Type B pancreatic cell (in vitro differentiated cells): ENCODE measurements at places on chromosomes 5 and 9. TPM values are rescaled to one million over a fixed set of nuclear protein-coding genes. Genes with fewer than 3 reads are reported as not detected.

- no peaks in the 10 kb centered on the region for H3K36me3 ChIP-seq
- DNase-seq = no peak
- H3K27me3 ChIP-seq = peaks cover 3% of the 10 kb centered on the region
- H3K27ac ChIP-seq = no peak overlapping the region
- H3K4me1 ChIP-seq = peaks cover 5% of the 10 kb centered on the region
These were observed 9.9 kb upstream of the CSNK1G3 start for GRCh38 chr5:123502120-123502519.

DNA sequence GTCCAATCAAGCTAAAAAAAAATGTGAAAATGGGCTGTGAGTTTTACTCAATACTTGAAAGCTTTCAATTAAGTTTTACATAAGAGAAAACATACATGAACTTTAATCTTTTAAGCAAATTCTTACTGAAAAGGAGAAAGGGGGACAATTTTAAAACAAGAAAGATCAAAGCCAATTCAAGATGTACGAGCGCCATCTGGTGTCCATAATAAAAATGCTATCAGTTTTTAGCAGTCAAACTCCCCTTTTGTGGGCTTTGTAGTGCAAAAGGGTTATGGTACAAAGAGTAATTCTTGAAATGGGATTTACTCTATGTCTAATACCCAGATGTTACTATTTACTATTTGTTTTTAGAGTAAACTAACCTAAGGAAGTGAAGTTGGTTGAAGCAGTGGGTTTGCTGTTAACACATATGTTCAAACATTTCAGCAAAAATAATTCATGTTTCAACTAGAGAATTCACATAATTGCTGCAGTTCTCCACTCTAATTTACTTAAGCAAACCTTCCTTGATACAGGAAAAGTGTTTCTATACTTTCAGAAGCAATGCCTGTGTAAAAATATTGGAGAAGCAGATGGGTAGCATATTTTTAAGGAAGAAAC, 228.2 kb upstream of the TYRP1 start:
- no peak overlapping the region for H3K27ac ChIP-seq
- no peak overlapping the region for H3K4me3 ChIP-seq
- DNase-seq = no peak
- H3K4me1 ChIP-seq = peaks cover 6% of the 10 kb centered on the region
- peaks cover 3% of the 10 kb centered on the region for H3K27me3 ChIP-seq

- H3K27me3 ChIP-seq = peaks cover 12% of the 10 kb centered on the region
- no peaks in the 10 kb centered on the region for H3K36me3 ChIP-seq
- no peak for DNase-seq
- H3K4me1 ChIP-seq = no peaks in the 10 kb centered on the region
- H3K4me3 ChIP-seq = no peak overlapping the region
- no peak overlapping the region for H3K27ac ChIP-seq
These were observed 44.3 kb downstream of the FOXB2 start for GRCh38 chr9:77063645-77064285.

DNA sequence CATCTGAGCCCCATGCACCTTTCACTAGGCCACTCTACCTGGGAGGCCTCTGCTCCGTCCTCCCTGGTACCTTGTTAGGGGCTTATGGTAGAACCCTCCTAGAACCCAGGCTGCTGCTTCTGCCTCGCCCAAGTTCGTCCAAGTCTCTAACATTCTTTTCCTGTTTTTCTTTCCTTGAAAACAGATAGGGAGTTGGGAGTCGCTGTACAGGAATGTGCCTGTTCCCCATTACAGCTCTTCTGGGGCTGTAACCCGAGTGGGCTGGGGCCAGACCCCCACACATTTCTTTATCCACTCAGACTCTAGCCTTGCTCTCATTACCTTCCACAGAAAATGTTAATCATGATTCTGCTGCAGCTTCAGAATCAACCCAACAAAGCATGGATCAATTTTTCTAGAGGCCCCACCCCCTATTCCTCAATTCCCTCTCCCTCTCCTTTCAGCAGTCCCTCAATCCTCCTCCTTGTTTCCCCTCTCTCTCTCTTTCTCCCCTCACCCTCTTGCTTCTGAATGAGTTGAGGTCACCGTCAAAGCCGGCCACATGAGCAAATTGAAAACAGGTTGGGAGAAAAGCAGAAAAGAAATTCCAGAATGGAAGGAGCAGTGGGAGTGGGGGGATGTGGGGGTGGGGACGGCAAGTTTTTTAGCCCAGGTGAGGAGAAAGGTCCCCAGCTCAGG, 193.8 kb upstream of the TRIM32 start:
- H3K27ac ChIP-seq = peak overlapping the region; percentile 10
- H3K27me3 ChIP-seq = no peaks in the 10 kb centered on the region
- peaks cover 38% of the 10 kb centered on the region for H3K4me1 ChIP-seq
- DNase-seq = no peak
- H3K4me3 ChIP-seq = no peak overlapping the region

GRCh38 chr5:127561254-127561653, 43.8 kb downstream of the PRRC1 start:
- peaks cover 5% of the 10 kb centered on the region for H3K4me1 ChIP-seq
- no peak for DNase-seq
- H3K27ac ChIP-seq = no peak overlapping the region
- peaks cover 4% of the 10 kb centered on the region for H3K36me3 ChIP-seq
- H3K4me3 ChIP-seq = no peak overlapping the region

Gene NME5
- total RNA-seq = 4.3 and 7.8 TPM in 2 replicates

Gene TGFBR1
- 34.4 and 88.1 TPM in 2 replicates for total RNA-seq

Gene PDE6A
- total RNA-seq = not detected in 2 replicates
